ENCODE measurements at places on chromosomes 3 and 15.

- DNase-seq: no peak
These were observed 4.6 kb upstream of the AMOTL2 start for GRCh38 chr3:134378818-134379217.

- no peak for DNase-seq
These were observed 45.9 kb upstream of the WDR5B start for GRCh38 chr3:122461806-122462205.

- no peak for DNase-seq
These were observed 201.3 kb downstream of the ABHD5 start for GRCh38 chr3:43892061-43892460.

DNA sequence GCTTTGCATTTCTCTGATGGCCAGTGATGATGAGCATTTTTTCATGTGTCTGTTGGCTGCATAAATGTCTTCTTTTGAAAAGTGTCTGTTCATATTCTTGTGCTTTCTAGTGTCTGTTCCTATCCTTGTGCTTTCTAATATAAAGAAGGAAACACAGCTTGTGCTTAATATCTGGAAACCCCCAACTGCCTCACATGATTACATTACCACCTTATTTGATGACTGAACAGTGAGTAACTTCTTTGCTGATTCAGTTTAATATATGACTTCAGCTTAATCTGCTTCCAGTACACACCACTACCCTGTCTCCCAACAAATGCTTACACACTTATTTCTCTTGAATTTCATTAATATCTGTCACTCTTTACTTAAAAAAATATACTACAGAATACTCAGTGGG lies 835.1 kb downstream of the EDEM1 start:
- no peak for DNase-seq

DNA sequence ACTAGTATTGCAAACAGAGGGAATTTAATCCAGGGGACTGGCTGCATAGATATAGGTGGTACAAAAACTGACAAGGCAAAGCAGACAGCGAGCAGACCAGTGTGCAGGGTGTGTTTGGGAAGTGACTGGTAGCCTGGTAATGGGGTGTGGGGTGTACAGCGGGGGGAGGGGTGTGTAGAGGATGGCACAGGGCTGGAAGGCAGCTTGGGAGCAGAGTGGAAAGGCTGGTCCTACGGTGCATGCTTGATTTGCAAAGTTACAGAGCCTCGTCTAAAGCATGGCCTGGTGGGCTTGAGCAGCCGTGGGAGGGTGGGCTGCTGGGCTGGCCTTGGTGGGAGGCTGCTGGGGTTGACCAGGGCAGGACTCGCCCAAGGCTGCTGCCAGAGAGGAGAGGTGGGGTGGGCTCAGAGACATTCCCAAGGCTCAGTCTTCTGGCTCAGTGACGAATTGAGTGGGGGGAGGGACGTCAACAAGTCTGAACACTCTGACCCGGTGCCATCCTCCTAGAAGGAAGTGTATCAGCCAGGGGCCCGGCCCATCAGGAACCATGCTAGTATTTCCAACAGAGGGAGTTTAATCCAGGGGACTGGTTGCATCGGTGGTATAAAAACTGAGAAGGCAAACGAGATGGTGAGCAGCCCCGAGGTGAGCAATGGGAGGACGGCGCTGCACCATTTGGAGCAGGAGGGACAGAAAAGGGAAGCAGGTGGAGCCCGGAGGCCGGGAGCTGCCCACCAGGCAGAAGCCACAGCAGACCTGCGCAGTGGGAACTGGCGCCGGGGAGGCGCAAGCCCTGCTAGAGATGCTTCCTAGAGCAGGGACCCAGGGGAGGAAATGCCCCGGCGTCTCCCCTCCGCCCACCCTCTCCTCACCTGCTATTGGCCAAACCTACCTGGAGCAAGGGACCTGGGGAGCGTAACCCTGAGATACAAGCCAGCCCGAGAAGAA lies 29.2 kb downstream of the CPN2 start:
- no peak for DNase-seq

DNA sequence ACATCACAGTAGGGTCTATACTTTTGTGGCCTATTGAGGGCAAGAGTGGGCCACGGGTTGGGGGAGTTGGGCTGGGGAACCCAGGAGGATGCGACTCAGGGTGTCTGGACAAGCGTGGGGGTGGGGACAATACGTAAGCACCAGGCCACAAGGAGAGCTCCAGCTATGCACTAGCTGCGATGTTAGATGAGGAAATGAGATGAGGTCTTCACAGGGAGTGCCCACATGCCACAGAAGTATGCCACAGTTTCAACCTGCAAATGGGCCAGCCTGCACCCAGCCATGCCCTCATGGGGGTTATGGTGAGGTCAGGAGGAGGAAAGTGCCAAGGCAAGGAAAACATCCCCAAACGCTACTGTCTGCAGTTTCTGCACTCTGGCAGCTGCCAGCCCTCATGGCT lies 30.5 kb downstream of the CACNA2D2 start:
- DNase-seq: no peak

- no peak for DNase-seq
These were observed 3.0 kb downstream of the SELENOT start for GRCh38 chr3:150605998-150606641.

GRCh38 chr3:73036694-73037591 lies 24.5 kb upstream of the EBLN2 start:
- DNase-seq: no peak

DNA sequence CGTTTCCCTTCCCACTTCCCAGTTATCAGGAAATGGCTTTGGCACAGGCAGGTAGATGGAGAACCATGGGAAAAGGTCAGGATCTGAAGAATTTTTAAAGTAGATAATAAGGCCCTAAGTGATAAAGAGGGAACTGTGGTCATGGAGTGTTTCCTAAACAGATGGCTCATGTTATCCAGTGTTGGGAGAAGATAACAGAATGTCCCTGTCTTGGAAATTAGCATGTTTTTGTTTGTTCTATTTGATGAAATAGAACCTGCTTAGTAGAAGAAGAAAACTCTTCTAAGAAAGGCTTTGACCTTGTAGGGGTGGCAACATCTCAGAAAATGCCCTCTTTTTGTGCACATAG lies 8.8 kb downstream of the LRRC3B start:
- DNase-seq: no peak

GRCh38 chr15:26971271-26972018 lies 464 bp downstream of the GABRG3 start:
- DNase-seq: no peak

DNA sequence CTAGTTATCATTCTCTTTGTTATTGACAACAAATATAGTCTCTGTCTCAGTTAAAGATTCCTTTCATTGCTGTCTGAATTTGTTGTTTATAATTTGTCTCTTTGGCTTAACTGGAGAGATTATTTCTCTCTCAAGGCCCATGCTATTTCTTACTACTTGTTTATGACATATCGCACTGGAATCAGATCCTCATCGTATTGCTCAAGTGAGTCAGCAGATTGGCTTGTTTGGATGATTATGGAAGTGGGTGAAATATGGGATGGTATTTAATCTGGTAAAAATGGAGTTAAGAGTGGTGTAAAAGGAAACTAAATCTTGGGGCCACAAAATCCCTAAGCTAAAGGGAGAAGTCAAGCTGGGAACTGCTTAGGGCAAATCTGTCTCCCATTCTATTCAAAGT lies 613.1 kb downstream of the SI start:
- DNase-seq: no peak

- DNase-seq: no peak
These were observed 243.1 kb downstream of the TLE3 start for GRCh38 chr15:69854521-69855181.

GRCh38 chr3:42161050-42161935 lies 70.1 kb downstream of the TRAK1 start:
- DNase-seq: no peak

DNA sequence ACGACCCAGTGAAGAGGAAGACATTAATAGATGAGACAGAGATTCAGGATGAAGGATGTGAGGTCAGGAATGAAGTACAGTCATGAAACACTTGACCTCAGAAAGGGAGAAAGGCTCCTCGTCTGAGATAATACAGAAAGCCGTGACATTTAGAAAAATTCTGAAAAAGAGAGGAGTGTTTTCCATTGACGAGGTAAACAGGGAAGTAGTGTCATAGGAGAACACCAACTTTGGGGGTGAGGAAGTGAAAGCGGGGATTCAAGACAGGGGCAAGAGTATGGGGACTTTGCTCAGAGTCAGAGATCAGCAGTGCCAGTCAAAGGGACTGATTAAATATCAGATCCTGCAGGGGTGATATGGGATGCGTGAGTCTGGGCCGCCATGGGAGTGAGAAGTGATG lies 160.9 kb downstream of the PLCL2 start:
- no peak for DNase-seq

- DNase-seq: no peak
These were observed 434.1 kb downstream of the OCA2 start for GRCh38 chr15:27665002-27665401.

DNA sequence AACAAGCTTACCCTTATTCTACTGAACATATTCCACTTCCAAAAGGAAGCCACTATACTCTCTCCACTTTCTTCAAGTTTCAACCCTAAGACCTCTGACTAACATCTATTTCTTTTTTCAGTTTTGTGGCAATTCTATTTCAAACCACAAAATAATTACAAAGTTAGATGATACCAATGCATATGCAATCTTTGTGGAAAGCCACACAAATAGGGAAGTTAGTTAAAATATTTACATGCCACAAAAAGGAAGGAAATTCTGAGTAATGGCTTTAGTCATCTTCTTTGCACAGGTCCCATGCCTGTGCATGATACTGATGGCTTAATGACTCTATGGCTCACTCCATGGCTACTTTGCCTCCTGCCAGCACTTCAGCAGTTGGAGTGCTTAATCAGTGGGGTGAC lies 57.0 kb upstream of the MCTP2 start:
- no peak for DNase-seq

GRCh38 chr15:72319360-72319984 lies 485 bp downstream of the CELF6 start:
- DNase-seq: no peak

GRCh38 chr3:79767905-79768267 lies at the start of gene ROBO1:
TSS of gene ROBO1 (minus strand) at chr3:79767998.
- no peak for DNase-seq
